Activated naive CD4-positive, alpha-beta T cell treated with Interleukin-2 at 50 U/mL for 16 hours (primary cell): ENCODE measurements at places on chromosomes 13 and 19.

- peak; percentile 78 for DNase-seq
Measured at GRCh38 chr19:35644987-35645679, 3.0 kb upstream of the COX6B1 start.

DNA sequence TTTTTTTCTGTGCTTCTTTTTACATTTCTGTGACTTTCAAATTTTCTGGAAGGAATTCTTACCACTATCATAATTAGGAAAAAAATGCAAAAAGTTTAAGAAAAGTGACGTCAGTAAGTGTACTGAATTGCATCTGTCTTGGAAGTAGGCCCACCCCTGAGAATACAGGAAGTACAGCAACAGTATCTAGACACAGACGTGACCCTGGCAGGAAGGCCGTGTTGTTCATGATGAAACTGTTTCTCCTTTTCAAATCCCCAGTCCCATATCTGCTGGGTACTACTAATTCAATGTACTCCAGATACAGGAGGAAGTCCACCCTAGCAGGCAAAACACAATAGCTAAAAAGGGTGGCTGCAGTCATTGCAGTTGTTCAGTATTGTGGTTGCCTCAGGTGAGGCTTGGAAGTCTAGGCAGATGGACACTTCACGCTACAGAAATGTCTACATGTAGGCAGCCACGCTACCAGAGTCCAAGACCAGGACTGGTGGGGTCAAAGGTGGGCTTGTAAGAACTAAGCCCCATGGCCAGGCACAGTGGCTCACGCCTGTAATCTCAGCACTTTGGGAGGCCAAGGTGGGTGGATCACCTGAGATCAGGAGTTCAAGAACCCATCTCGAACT, 49.6 kb upstream of the MED4 start:
- DNase-seq: no peak

- peak; percentile 31 for DNase-seq
Measured at GRCh38 chr19:50003810-50004419, 21.3 kb downstream of the VRK3 start.

DNA sequence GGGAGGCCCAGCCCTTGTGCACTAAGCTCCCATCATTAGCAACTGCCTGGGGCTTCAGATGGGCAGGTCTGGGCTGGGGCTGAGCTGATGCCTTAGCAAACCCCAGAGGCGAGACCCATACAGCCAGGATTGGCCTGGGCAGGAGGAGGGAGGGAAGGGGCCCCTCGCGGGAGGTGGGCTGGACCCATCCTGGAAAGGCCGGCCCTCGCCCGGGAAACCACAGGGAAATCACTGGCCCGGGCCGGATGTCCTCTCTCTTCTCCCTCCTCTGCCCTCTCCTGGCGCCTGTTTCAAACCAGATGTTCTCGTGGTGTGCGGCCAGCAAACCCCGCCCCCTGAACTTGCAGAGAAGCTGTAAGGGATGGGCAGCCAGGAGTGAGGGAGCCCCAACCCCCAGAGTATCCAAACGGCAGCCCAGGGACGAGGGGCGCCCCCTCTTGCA, 43.1 kb downstream of the TMEM255B start:
- DNase-seq: no peak

DNA sequence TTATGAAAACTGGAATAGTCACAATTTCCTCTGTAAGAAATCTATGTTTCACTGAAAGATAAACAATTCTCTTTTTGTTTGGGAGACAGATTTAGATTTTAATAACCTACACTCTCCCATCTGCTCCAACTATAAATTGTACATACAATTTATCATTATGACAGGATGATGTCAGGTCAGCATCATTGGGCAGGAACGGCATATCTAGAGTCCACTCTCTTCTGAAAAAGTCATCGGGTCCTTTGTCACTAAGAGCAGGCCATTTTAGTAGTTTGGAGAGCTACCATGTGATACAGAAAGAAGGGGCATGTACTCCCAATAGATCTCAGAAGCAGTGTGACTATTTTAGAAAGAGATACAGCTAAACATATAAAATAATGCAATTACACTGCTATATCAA, 180.8 kb upstream of the ARGLU1 start:
- DNase-seq: no peak

GRCh38 chr19:55353803-55354697, 469 bp downstream of the COX6B2 start:
- DNase-seq: peak; percentile 73

GRCh38 chr13:80250213-80250810, 90.6 kb downstream of the SPRY2 start:
- DNase-seq: no peak

DNA sequence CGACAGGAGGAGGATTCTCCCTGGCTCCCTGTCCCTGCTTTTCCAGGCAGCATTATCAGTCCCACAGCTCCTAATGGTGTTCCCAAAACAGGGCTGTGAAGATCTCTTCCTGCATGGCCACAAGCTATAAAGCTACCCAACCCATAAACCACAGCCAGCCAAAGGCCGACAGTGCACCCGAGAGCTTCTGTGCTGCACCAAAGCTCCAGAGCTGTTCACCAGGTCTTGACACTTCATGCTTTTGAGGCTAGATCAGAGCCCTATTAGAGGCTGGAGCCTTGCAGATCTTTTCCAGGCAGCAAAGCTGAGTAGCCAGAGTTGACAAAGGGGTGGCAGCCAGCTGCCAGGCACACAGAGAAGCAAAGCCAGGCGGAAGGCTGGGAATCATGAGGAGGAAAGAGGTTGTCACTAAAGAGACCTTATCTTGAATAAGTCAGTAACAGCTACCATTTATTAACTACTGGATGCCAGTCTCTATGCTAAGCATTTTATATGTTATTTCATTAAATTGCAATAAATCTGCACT, 180.4 kb downstream of the KATNAL1 start:
- DNase-seq: no peak

DNA sequence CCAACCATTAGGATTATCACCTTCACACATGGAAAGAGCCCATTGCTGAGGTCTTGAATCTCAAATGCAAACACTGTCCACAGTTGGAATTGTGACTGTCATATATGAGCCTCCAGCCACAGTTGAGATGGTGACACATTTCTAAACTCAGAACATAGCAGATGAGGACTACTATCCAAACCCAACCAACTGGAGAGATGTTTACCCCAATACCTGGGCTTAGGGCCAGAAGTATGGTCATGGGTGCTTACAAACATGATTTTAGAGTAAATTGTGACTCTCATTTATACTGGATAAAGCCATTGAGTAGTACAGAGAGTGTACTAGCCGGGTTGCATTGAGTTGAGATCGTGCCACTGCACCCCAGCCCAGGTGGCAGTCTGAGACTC, 14.0 kb upstream of the ZNF681 start:
- no peak for DNase-seq

- peak; percentile 58 for DNase-seq
Measured at GRCh38 chr19:45676851-45677263, 8.8 kb downstream of the GIPR start.

DNA sequence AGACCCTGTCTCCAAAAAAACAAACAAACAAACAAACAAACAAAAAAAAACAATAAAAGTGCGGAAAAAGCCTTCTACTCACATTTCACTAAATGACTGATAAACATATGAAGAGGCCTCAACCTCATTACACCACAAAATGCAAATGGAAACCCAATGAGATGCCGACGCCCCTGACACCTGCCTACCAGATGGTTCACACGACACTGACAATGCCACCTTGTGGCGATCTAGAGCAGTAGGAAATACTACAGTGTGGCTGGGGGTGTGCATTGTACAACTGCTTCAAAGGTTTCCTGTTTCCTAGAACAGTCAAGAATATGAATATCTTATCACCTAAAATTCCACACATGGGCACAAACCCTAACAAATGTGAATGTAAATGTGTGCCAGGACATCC, 14.0 kb downstream of the SCGB2B2 start:
- DNase-seq: peak; percentile 36

- DNase-seq: no peak
Measured at GRCh38 chr13:44651209-44651608, 75.1 kb upstream of the TSC22D1 start.

DNA sequence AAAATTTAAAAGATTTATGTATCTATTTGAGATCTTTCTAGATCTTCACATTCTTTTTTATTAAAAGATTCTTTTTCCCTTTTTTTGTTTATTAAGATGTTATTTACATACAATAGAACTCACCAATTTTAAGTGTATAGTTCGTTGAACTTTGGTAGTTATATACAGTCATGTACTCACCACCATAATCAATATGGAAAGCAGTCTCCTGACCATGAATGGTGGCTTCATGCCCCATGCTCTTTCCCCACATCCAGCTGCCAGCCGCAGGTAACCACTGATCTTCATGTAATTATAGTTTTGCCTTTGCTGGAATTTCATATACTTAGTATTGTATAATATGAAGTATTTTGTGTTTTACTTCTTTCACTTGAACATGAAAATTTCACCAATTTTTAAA, 20.6 kb upstream of the GPR183 start:
- no peak for DNase-seq

- no peak for DNase-seq
Measured at GRCh38 chr19:20182222-20182785, 15.3 kb downstream of the ZNF486 start.

- DNase-seq: no peak
Measured at GRCh38 chr19:8557642-8558238, 19.5 kb downstream of the MYO1F start.

DNA sequence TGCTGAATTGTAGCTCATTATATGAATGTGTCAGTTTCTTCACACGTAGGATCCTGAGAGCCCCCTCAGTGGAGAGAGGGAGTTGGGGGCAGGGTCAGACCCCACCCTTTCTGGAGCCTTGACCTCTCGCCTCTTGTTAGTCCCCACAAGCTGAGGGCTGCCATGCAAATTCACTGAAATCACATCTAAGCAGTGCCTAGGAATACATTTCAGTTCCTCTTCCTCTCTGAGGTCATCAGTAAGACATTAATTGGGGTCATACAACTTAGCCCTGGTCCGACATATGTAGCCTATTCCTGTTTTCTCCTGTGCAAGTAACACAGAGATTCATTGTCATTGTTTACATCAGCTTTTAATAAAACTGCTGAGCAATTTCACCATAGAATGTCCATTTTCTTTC, 30.0 kb downstream of the MYO9B start:
- no peak for DNase-seq

GRCh38 chr19:11399667-11400066, 15.6 kb upstream of the EPOR start:
- DNase-seq: no peak

- DNase-seq: peak; percentile 65
Measured at GRCh38 chr19:1650650-1651567, 1.5 kb downstream of the TCF3 start.

- DNase-seq: no peak
Measured at GRCh38 chr19:19444681-19445155, 39.2 kb downstream of the GATAD2A start.

GRCh38 chr19:30153326-30154210, 211.5 kb downstream of the URI1 start:
- no peak for DNase-seq

DNA sequence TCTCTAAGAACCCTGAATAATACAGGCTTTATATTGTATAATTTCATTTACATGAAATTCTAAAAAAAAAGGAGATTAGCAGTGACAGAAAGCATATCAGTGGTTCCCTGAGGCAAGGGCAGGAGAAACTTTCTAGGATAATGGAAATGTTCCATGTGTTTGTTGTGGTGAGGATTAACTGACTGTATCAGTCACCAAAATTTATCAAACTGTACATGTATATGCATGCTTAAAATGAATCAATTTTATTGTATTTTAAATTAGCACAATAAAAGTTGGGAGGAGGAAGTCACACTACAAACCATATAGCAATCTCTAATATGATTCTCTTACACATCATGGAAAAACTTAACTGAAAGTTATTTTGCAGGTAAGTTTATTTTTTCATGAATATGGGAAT, 396.8 kb downstream of the EFNB2 start:
- DNase-seq: no peak

- DNase-seq: no peak
Measured at GRCh38 chr13:38824342-38824741, 137.5 kb downstream of the FREM2 start.

DNA sequence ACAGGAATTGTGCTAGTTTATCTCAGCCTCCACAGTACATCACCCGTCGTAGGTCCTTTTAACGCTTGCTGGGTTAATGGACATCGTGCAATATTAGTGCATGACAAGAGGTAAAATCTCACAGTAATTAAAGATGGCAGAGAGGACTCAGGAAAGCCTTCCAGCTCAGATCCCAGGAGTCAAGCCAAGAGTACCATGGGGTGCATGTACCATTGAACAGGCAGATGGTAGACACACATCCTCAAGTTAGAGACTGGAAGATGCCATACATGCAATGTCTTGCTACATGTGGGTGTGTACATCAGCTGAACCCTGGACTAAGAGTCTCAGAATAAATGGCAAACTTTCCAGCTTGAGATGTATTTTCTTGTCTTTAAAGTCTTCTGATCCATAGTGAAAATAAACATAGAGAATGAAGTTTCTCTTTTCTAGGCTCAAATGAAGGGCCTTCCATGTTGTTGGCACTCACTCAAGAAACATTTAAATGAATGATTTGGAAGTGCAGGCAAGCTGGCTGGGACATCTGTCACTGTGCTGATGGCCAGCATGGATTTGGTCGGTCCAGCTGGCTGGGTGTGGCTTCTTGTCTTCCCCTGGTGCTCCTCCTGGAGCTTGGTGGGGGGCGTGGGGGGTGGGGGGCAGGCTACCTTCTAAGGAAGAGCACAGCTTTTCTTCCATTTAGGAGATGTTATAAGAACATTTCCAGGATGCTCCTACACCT, 290.9 kb upstream of the MAB21L1 start:
- DNase-seq: no peak

GRCh38 chr19:53332484-53332883, 1.1 kb upstream of the ZNF845 start:
- no peak for DNase-seq

- no peak for DNase-seq
Measured at GRCh38 chr19:9961103-9961502, 24.8 kb upstream of the OLFM2 start.

DNA sequence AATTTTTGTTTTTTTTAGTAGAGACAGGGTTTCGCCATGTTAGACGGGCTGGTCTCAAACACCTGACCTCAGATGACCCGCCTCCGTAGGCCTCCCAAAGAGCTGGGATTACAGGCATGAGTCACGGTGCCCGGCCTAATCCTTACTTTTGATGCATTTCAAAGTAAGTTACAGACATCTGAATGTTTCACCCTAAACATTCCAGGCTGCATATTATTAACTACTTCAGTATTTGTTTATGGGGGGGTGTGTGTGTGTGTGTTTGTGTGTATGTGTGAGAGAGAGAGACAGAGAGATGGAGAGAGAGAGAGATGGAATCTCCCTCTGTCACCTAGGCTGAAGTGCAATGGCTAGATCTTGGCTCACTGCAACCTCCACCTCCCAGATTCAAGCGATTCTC, 13.1 kb downstream of the SULT2B1 start:
- DNase-seq: no peak

- no peak for DNase-seq
Measured at GRCh38 chr19:2798733-2799132, 13.4 kb downstream of the THOP1 start.

DNA sequence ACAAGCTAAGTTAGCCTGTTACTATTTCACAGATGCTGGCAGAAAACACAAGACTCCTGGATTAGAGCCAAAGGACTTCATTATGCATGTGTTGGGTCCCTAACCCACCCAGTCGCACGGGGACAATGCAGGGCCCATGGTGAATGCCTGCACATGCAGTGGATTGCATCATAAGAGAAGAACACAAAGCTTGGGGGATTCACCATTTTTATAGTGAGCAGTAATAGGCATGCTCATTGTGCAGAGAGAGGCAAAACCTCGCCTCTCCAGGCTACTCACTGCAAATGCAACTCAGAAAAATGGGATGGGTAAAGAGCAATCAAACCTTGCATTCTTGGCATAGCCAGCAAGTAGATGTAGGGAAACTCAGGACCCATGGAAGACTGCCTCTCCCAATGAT, 115.8 kb downstream of the DIAPH3 start:
- no peak for DNase-seq

- peak; percentile 7 for DNase-seq
Measured at GRCh38 chr13:44876782-44877324, 112.4 kb downstream of the NUFIP1 start.
